Foreskin keratinocyte (primary cell): ENCODE measurements at places on chromosomes 2 and 18. TPM values are rescaled to one million over a fixed set of nuclear protein-coding genes. Genes with fewer than 3 reads are reported as not detected.

GRCh38 chr18:62602706-62603105 lies 79.9 kb downstream of the ZCCHC2 start:
- DNase-seq: no peak

DNA sequence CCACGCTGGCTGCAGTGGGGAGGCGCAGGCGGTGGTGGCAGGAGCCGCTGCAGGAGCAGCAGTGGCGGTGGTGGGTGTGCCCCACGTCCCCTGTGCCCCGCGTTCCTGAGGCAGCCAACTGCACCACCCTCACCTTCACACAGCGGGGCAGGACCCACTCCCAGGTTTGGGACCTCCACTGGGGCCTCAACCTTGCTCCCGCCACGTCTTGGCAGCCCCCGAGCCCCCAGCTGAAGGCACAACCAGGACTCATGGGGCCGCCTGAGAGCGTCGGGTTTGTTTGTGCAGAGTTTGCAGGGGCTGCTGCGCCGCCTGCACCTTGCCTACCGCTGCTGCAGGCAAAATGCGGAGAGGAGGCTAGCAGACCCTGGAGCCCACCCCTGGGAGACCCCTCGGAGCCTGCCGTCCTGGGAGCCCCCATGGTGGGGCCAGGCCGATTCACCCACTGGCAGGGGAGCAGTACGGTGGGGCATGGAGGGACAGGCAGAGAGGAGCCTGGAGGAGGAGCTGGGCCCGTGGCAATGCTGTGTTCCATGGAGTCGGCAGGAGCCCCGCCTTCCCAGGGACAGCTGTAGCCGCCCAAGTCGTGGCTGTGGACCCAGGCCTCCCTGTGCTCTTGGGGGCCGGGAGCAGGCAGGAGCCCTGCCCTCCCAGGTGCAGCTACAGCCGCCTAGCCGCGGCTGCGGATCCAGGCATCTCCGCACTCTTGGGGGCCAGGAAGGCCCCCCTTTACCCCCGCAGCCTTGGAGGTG lies 14.7 kb upstream of the EML6 start:
- peak; percentile 20 for DNase-seq

DNA sequence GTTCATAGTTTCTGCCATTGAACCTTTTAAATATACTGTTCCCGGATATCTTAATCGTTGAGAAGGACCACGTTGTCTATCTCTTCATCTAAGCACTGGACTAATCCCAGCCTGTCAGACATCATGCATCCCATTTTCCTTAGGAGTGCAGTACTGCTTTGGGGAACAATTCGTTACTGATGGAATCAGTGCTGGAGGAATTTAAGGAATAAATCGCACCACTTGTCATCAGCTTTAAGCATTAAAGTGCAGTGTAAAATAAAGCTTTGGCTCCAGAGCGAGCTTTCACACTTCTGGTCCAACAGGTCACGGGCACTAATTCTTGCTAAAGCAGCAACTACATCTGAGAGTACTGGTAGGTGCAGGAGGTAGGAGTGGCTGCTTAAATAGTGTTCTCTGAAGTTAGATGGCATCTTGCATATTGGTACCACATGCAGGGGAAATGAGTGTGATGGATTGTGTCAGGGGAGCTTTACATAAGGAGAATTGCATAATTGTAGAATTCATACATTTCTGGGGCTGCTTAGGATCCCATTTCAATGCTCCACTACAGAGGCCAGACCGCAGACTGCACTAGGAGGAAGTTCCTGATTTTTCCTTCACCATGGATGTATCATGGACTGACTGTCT lies 105.7 kb upstream of the RASGRP3 start:
- no peak for DNase-seq

GRCh38 chr2:238835726-238836301 lies 12.1 kb upstream of the TWIST2 start:
- no peak for DNase-seq

Gene APOB
- not detected in 2 replicates for polyA plus RNA-seq

Gene UGT1A6
- 7.4 and 9.4 TPM in 2 replicates for polyA plus RNA-seq

DNA sequence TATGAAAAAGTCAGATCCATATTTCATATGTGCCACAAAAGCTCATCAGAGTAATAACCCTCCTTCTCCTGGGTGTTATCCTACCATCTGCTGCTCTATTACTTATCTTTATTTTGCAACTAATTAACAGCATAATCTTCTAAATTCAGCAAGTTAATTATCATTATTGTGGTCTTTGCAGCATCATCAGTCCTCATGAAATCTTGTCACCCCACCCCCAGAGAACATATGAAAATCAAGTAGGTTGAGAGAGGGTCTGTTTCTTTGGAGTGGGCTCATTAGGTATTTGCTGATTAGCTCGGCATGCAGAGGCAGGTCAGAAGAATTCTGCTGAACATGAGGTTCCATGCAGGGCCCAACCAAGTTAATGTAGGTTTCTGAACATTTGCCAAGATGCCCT lies 64.8 kb downstream of the ATF2 start:
- no peak for DNase-seq

GRCh38 chr2:160358046-160358445 lies 135.6 kb downstream of the RBMS1 start:
- DNase-seq: peak; percentile 69

Gene DNAJC5G
- not detected in 2 replicates for polyA plus RNA-seq

Gene TMEM182
- polyA plus RNA-seq: 1.4 and 1.7 TPM in 2 replicates

Gene ALLC
- not detected in 2 replicates for polyA plus RNA-seq

Gene TACR1
- not detected in 2 replicates for polyA plus RNA-seq

Gene ASNSD1
- 21.9 and 23.1 TPM in 2 replicates for polyA plus RNA-seq

Gene SULT1C2
- not detected in 2 replicates for polyA plus RNA-seq

DNA sequence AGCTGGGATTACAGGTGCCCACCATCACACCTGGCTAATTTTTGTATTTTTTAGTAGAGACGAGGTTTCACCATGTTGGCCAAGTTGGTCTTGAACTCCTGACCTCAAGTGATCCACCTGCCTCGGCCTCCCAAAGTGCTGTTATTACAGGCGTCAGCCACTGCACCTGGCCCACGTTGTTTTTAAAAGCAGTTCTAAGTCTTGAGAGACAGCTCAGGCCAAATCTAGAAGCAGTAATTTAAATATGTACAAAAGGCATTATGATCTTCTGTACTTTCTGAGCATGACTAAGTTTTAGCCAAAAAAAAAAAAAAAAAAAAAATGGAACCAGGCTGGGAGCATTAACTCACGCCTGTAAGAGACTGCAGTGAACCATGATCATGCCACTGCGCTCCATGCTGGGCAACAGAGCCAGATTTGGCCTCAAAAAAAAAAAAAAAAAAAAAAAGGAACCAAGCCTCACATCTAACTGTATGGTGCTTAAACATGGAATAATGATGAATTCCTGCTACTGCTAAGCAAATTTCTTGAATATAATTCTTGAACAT lies 4.0 kb downstream of the ABHD3 start:
- DNase-seq: no peak

Gene FEV
- polyA plus RNA-seq: not detected in 2 replicates

Gene UGT1A5
- not detected in 2 replicates for polyA plus RNA-seq

- no peak for DNase-seq
These were observed at the start of gene TMEM178A for GRCh38 chr2:39665811-39666490. TSS of gene TMEM178A (plus strand) at chr2:39665917. CDS start at chr2:39665975, 58 bp downstream.

DNA sequence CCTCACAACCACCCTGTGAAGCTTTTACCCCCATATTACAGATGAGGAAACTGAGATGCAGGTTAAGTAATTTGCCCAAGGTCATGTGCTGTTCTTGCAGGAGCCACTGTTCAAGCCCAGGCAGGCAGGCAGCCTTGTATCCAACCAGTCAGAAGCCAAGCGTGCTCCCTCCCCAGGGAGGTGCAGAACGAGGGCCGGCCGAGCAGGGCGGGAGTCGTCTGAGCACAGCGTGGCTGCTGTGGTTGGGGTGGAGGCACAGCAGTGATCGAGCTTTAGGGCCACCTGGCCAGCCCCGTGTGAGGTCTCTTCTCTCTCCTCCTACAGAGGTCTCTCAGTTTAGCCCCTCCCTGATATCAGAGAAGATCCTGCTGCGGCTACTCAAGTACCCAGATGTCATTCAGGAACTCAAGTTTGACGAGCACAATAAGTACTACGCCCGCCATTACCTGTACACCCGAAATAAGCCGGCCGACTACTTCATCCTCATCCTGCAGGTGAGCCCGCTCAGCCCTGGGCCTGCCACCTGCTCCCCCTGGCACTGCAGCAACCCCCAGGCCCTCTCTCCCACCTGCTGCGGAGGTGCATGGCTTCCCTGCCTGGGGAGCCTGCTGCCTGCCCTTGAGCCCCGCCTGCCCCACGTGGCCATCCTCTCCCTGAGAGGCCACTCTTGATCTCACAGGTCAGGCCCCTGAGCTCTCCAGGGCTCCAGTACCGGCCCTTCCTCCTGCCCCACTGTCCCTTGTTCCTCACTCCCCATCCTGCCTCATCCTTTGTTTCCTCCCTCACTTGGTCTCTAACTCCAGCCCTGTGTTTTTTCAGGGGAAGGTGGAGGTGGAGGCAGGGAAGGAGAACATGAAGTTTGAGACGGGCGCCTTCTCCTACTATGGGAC lies 17.1 kb upstream of the CNNM3 start:
- DNase-seq: no peak

Gene RESP18
- polyA plus RNA-seq: not detected in 2 replicates

Gene CCDC74A
- polyA plus RNA-seq: 11.6 and 14.1 TPM in 2 replicates

- no peak for DNase-seq
These were observed 36.8 kb downstream of the TOGARAM2 start for GRCh38 chr2:29017716-29018435.

- DNase-seq: no peak
These were observed 145.6 kb upstream of the NCK2 start for GRCh38 chr2:105598829-105599698.

Gene SAG
- not detected in 2 replicates for polyA plus RNA-seq
